ENCODE measurements at places on chromosomes 5 and 9. TPM values are rescaled to one million over a fixed set of nuclear protein-coding genes. Genes with fewer than 3 reads are reported as not detected.

GRCh38 chr9:92657296-92658094 is 12.4 kb downstream of the IPPK start:
- DNase-seq: no peak

DNA sequence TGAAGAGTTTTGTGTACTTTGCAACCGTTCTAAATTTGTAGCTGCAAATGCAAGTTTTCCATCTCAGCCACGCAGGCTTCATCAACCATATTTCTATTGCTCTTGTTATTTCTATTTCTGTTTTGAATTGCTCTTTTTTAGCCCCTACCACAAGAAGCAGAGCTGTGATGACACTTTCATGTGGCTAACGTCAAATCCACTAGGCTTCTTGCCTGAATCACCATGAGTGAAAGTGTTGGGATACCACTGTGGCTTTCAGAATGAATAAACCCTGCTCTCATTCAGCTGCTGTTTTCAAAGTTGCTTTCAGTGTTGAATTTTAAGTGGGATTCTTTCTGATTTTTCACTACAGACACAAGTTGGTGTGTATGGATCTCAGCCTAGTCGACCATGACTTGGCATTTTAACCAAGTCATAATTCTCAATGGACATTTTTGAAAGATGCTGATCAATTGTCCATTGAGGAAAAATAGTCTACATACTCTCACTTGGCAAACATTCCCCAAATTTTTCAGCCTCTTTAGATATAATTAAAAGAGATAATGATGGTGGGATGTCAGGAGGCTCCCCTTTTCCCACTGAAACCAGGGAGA is 41.0 kb upstream of the MTAP start:
- no peak for DNase-seq

GRCh38 chr5:81852291-81853029 is 101.6 kb upstream of the SSBP2 start:
- peak; percentile 51 for DNase-seq

GRCh38 chr9:33101104-33101951 is 24.9 kb upstream of the SMU1 start:
- no peak for DNase-seq

DNA sequence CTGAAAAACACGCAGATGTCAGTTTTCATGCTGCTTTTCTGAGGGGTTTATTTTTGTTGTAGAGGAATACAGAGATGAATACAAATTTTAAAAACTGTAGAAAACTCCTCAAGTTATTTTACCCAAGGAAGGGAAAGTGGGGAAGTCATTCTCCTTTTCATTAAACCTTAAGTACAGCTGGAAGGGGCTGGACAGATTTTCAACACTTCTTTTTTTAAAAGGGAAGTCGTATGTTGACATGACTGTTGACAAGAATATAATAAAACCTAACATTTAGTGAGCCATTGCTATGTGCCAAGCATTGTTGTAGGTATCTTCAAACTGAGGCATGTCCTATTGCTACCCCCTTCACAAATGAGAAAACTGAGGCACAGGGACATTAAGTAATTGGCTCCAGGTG is 235.7 kb upstream of the ELL2 start:
- DNase-seq: no peak

- DNase-seq: no peak
Observed at GRCh38 chr9:96062031-96062430, 186.5 kb downstream of the ERCC6L2 start.

DNA sequence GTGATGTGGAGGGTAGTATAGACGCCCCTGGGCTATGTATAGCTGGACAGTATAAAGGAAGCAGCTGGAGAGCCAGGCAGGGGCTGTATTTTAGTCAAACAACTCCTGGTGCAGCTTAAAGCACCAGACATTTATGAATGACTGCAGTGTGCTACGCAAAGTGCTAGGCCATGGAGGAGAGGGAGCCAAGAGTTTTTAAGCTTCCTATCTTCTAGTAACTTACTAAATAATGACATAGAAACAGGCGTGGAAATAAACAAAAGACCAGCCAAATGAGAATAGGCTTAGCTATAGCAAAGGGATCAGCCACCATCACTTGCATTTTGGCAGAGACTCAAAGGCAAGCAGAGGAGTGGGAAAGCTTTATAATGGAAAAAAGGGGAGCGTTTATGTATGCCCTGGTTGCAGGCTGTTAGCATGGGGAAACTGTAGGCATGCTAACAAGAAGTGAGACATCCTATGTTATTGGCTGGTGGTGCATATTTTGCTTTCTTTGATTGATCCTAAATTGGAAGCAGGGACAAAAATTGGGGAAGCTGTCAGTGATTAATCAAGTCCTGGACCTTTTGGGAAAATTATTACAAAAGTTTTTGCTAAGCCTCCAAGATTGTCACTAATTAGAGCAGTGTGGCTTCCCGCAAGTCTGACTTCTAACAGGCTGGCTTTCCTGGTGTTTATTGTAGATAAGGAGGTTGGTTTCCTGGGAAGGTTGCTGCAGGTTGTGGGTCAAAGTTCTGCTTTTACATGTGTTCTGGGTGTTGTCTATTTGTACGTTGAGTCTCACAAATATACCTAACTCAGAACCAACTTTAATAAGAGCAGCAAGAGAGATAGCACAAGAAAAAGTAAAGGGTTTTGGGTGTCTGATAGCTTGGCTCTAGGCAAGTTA is 46.6 kb downstream of the RAB3C start:
- DNase-seq: no peak

DNA sequence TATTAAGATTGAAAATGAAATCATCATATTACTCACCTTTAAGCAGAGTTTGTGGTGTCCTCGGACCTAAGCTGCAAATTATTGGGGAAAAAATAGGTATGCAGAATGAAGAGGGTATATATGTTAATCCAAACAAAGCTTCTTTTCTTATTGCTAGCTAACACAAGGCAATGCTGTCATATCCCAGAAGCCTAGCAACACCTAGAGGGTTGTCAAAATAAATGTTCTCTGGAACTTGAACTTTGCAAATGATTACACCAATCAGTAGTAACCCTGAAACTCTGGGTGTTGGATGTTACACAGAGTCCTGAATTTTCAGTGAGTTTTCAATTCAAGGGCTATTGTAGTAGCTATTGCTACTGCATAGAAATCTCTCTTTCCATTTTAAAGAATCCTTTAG is at the start of gene C6:
TSS of gene C6 (minus strand) at position 193 of the 400 bp plus-strand sequence. CDS start 10,302 bp downstream, outside the sequence.
- no peak for DNase-seq

- peak; percentile 54 for DNase-seq
Observed at GRCh38 chr9:137286975-137287383, 9.5 kb downstream of the TOR4A start.

DNA sequence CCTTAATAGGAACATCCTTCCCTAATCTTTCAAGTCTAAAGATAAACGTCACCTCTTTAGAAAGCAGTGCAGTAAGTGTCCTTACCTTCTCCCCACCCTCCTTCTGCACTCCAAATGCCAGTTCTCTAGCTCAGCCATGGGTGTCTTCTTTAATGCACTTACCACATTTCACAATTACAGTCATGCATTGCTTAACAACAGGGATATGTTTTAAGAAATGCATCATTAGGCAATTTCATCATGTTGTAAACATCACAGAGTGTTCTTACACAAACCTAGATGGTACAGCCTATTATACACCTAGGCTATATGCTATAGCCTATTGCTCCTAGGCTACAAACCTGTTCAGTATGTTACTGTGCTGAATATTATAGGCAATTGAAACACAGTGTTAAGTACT is 91.2 kb downstream of the RFX3 start:
- no peak for DNase-seq

Gene RETREG1
- 4.5 TPM for total RNA-seq

GRCh38 chr5:32044939-32045338 is 129.2 kb downstream of the GOLPH3 start:
- DNase-seq: no peak

Gene IFNA5
- total RNA-seq: not detected

DNA sequence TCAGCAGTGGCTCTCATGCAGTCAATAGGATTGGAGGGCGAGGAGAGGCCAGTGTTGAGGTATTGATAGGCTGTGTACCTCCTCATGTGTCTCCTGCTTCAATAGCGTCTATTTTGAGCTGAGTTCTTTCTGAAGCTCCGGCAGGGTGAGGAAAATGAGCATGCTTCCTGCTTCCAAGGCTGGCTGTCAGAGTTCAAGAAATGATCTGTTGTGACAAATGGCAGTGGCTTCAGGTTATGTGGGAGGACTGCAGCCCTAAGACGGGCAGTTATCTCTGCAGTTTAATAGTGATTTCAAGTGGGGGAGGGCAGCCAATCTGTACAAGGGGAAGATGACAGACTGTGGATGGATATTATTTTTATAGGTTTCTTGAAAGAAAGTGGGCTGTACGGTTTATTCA is 54.0 kb upstream of the CXCL14 start:
- DNase-seq: no peak

Gene FAF2
- total RNA-seq: 32.1 TPM

DNA sequence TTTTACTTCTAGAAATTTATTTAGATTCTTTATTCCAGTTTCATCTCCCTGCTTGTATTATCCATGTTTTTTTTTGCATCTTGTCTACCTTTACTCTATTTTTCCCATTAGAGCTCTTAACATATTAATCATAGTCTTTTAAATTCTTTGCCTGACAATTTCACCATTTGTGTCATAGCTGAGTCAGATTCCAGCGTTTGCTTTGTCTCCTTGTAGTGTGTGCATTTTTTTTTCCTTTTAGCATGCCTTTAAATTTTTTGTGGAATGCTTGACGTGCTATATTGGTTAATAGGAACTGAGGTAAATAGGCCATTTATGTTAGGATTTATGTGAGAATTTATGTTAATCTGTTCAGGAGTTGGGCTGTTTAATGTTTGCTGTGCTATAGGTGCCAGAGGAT is 41.8 kb upstream of the NFIL3 start:
- no peak for DNase-seq

Gene CATSPER3
- 0.55 TPM for total RNA-seq

Gene SLC6A19
- not detected for total RNA-seq

- DNase-seq: peak; percentile 70
Observed at GRCh38 chr9:120583958-120584369, 4.0 kb upstream of the CDK5RAP2 start.

Gene ZDHHC11B
- total RNA-seq: 7.3 TPM

Gene PAX5
- 2.1 TPM for total RNA-seq

Gene EPB41L4B
- total RNA-seq: not detected

DNA sequence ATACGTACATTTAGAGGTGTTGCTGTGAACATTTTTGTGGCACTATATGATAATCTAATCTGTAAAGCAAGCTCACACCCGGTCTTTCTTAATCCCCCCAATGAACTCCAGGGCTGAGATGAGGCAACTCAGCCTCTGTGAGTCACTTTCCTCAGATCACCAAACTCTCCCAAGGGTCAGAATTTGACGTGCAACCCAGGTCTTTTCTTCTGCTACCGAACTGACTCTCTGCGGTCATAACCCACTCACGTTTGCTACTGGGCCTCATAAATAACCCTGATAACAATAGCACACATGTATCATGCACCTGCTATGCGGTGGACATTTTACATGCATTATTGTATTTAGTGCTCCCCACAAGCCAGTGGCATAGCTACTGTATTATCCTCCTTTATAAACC is 153.1 kb downstream of the DROSHA start:
- DNase-seq: no peak

GRCh38 chr5:61567337-61567736 is 235.3 kb downstream of the ZSWIM6 start:
- no peak for DNase-seq

Gene TYRP1
- not detected for total RNA-seq
